Stimulated activated CD8-positive, alpha-beta memory T cell treated with anti-CD3 and anti-CD28 coated beads, Interleukin-4, amount 100 ng/mL, for 1 hour (primary cell): ENCODE measurements at places on chromosomes 11 and 22.

DNA sequence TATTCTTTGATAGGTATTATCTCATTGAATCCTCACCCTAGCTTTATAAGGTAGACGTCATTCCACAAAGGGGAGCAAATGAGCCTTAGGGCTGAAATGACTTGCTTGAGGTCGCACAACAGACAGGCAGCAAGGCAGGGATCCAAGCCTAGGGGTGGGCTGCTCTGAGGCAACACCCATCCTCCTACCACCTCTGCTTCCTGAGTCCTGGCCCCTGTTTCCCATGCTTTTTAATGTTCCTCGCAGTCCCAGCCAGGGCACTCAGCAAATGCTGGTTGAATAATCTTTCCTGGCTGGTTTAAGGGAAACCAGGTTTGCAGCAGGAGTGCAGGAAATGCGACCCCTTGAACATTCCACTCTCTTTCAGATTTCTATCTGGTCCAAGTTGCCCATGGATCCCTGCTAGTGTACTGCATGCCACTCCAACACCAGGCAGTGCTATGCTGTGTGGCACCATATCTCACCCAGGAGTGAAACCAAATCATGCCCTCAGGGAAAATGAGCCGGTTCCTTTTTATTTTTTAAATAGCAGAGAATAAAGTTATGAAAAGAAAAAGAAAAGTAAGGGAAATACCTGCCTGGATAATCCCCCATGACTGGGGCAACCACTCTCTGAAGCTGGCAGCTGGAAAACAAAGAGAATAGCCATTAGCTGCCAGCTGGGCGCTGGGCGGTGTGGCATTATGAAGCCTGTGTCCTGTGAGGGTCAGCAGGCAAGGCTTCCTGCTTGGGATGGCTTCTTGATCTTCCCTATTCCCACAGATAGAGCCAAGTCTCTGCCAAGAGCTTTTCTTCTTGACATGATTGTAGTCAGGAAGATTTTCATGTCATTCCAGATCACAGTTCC is 21.8 kb downstream of the MICAL2 start:
- DNase-seq = no peak

DNA sequence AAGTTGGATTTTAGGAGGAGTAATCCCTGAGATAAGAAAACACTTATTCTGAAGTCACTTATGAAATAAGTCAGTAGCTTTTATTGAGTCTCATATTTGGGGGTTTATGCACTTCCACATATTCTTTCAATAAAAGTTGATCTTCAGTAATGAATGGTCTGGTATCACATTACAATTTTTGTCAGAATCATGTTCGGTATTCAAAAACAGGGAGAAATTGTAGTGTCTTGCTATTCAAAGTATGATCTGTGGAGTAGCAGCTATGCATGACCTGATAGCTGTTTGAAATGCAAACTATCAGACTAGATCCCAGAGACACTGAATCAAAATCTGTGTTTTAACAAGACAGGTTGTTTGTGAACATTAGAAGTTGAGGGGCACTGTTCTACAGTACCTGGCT is 857.6 kb downstream of the METTL15 start:
- DNase-seq = no peak

DNA sequence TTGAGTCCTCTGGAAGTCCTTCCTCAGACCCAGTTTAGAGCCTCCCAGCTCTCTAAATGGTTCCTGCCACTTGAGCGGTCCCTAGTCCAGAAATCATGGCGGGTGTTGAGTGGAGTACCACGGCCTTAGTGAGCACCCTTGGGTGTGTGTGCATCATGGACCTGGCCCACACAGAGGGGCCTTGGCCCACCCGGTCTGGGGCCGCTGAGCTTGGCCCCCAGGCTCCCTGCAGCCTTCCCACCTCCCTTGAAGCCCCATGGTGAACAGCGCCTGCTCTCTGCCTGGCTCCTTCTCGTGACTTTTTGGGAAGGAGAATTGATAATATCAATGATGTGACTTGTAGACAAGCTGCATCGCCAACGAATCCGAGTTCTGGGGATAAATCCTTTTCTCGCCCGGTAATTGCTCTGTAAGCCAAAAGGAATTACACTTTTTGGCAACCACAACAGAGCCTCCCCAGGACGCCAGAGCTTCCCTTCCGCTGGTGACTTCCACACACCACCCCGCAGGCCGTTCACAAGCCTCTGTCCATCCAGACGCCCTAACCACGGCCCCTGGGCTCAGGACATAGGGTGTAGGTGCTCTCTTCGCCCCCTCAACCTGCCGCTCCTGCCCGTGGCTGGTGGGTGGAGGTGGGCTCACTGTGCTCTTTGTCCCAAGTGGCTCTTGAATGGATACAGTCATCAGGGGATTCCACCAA is 93.8 kb downstream of the NECTIN1 start:
- no peak for DNase-seq

DNA sequence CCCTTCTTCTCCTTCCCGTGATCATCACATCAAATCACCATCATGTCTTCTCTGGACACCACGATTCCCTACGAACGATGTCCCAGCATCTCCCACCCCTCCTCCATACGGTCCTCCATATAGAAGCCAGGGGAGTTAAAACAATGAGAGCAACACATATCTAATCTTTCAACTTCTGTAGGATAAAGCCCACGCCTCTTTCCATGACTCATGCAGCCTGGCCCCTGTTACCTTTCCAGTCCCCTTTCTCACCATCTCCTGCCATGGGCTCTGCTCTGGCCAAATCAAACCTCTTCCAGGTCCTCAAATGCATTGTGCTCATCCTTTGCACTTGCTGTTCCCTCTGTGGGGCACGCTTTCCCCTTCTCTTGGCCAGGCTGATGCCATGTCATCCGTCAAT is 23.6 kb downstream of the RPS6KA4 start:
- no peak for DNase-seq

DNA sequence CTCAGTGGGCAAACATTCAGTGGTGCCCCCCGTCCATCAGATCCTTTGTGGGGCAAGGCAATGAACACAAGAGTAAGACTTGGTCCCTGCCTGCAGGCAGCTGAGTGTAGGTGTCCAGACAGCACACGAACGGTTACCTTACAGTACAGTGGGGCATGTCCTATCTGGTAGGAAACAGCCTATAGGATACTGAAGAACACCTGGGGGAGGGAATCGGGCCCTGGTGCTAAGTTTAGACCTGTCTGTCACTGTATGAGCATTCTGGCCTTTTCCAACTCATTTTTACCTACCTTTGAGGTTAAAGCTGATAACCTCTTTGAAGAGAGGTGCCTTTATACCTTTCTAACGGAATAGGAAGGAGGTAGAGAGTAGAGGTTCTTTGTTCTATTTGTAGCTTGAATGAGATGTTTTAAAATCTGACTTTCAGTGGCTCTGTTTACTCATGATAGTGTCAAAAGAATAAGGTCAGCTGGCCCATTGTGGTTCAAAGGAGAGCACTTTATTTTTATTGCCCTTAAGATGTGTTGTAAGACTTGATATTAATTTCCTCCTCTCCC is 8.9 kb downstream of the ZNRF3 start:
- DNase-seq = no peak

DNA sequence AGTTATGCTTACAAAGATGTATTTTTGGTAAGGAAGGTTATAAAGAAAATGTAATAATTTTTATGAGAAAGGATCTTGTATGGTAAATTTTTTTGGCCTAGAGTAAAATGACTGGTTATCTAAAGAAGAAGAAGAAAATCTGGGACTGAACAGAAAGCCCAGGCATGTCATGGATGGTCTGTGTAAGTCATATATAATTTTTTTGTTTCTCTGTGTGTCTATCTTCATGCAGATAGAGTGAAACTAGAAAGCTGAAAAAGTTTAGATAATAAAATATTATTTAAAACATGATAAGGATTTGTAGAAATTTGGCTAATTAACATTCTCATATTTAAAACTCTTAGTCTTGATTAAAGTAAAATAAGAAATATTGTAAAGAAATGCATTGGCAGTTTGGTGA is 27.6 kb upstream of the MPEG1 start:
- DNase-seq = no peak

- peak; percentile 37 for DNase-seq
Observed at GRCh38 chr11:45079943-45080719, 66.3 kb upstream of the PRDM11 start.

DNA sequence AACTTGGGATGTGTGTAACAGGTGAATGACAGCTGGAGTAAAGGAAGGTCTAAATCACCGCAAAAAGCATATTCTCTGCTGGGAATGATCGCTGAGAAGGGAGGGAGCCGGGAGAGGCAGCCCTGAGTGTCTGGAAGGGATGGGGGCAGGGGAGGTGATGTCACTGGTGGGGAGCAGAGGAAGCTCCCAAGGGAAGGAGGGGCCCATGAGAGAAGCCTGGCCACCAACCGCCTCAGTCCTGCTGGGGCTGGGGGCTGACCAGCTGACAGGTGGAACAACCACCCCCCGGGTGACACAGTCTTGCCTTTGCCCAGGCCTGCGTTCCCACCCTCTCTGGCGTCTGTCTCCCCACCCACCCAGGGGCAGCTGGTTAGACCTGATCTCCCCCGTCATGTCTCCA is 6.0 kb upstream of the FLRT1 start:
- DNase-seq = no peak

GRCh38 chr22:30201945-30202344 is 44.6 kb downstream of the LIF start:
- no peak for DNase-seq
